ENCODE measurements at places on chromosomes 11 and 22. TPM values are rescaled to one million over a fixed set of nuclear protein-coding genes. Genes with fewer than 3 reads are reported as not detected.

The IGSF9B gene
- total RNA-seq = 8.1 TPM

The OR5L1 gene
- total RNA-seq = not detected

The LMNTD2 gene
- total RNA-seq = 0.22 TPM

The SUSD2 gene
- 0.40 TPM for total RNA-seq
